BE2C (cell line): ENCODE measurements at places on chromosomes 16 and 17.

- no peak for DNase-seq
Observed at GRCh38 chr17:70961341-70961740, 792.0 kb downstream of the KCNJ2 start.

GRCh38 chr16:14400285-14400977 is 229.6 kb downstream of the PARN start:
- DNase-seq: no peak

DNA sequence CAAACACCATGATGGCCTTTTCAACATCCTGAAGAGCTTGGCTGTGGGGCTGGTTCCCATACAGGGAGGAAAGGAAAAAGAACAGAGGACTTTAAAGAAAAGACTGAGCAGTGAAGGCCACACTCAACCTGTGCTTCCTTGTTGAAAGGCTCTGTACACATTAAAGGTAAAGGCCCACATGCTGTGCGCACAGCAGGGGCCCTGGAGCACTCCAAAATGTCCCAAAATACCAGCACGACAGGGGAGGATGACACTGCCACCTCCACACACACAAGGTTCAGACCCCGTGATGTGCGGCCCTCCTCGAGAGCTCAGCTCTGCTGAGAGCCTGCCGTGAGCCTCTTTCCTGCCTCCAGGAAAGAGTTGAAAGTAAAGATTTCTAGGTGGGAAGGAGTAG is 36.5 kb downstream of the FANCA start:
- DNase-seq: no peak

DNA sequence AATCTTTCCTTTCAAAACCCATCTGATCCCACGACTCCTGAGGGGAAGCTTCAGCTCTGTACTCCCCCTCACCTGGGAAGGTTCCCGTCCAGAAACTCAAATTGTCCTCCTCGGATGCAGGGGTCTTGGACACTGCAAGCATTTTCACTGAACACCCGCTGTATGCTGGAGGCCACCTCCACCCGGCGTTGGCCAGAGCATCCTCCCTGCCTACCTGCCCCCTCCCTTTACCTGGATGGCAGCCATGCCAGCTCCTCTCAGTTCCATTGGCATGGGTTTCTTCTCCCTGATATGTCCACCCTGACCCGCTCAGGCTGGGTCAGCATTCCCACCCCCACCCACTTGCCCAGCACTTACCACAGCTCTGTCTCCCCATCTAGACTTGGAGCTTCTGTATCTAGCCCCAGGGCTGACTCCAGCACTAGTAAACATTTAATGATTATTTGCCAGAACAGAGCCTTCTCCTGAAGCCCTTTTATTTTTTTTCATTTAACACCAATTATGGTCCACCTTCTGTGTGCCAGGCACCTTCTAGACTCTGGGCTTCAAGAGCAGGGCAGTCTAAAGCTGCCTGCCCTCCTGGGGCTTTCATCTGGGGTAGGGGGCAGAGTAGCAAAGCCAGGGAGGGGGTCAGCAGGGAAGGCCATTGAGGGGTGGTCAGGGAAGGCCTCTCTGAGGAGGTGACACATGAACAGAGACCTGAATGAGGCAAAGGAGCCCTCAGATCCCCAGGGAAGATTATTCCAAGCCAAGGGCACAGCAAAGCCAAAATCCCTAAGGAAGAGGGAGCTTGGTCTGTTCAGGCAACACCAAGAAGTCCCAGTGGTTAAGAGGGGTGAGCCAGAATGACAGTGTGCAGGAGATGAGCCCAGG is 8.9 kb upstream of the KRT19 start:
- DNase-seq: no peak

- no peak for DNase-seq
Observed at GRCh38 chr16:75087375-75087979, 29.1 kb downstream of the LDHD start.

DNA sequence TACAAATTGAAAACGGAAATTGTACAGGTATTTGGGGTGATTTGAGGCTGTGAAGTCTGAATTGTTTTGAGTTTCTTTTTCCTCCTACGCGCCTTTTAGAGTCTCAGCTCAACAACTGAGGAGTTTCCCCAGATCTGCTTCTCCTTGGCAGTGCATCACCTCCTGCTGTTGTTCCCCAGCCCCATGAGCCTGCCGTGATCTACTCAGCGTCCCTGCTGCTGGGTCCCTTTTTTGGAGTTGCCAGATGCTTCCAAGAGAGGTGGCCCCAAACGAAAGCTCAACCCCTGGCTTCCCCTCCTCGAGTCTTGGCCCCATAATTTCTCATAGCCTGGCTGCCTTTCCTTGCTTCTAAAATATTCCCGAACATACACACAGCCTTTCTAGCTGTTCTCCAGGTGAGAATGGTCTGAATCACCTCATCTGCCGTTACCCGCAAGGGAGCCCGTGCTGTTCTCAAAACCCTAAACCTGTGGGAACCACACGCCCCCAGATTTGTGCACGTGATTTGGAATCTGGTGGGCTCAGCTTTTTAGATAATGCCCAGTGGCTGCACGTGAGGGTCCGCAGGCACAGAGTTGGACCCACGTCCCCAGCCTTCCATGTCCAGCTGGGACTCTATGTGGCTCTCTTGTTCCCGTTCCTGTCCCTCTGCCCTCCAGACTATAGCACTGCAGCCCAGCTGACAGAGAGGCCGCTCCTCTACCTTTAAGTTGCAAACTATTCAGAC is 179.1 kb upstream of the CHMP6 start:
- DNase-seq: no peak

GRCh38 chr17:45070809-45071208 is 9.7 kb downstream of the NMT1 start:
- DNase-seq: no peak

GRCh38 chr17:3688852-3689261 is 7.1 kb downstream of the P2RX5 start:
- DNase-seq: no peak

GRCh38 chr17:77916703-77917481 is 41.6 kb upstream of the TNRC6C start:
- DNase-seq: no peak

GRCh38 chr17:80163336-80163735 is 6.5 kb upstream of the CARD14 start:
- DNase-seq: no peak

GRCh38 chr16:66144641-66145040 is 221.8 kb upstream of the CDH5 start:
- no peak for DNase-seq

- no peak for DNase-seq
Observed at GRCh38 chr17:39277110-39277509, 51.4 kb upstream of the STAC2 start.

DNA sequence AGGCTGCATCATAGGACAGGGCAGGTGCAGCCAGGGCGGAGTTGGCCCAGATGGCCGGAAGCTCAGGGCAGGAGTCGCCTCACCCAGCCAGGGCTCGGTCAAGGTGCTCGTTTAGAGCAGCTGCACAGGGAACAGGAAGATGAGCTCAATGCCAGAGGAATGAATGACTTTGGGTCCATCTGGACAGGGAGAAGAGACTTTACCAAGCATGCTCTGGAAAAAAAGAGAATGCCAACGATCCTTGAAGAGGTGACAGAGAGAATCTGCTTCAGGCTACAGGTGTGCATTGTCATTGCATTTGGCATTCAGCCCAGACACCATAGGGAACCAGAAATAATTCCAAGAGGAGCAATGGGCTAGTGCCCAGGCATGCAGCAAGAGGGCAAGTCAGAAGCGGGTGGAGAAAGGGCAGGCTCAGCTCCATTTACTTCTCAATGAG is 6.7 kb upstream of the MPP3 start:
- DNase-seq: peak; percentile 31

GRCh38 chr17:49995055-49995738 is at the start of gene DLX3:
Gene DLX3 (minus strand): TSS chr17:49995224. CDS start chr17:49994998, 226 bp downstream.
- DNase-seq: peak; percentile 82

DNA sequence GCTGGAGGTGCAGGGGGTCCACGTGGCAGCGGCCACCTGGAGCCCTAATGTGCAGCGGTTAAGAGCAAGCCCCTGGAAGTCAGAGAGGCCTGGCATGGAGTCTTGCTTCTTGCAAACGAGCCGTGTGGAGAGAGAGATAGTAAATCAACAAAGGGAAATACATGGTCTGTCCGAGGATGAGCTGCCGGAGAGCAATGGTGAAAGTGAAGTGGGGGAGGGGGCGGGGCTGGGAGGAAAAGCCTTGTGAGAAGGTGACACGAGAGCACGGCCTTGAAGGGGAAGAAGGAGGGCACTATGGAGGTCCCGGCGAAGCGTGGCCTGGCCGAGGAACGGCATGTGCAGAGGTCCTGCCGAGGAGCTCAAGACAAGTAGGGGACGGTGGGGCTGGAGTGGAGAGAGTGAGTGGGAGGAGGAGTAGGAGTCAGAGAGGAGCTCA is 6.0 kb upstream of the SERPINF1 start:
- DNase-seq: no peak
